ENCODE measurements at places on chromosomes 4 and X.

- no peak for DNase-seq
Observed at GRCh38 chr4:65671372-65671771, 1.1 kb upstream of the EPHA5 start.

- no peak for DNase-seq
Observed at GRCh38 chr4:185004562-185005218, 13.6 kb upstream of the HELT start.

- no peak for DNase-seq
Observed at GRCh38 chr4:78568640-78569305, 17.2 kb downstream of the ANXA3 start.

GRCh38 chr4:135418353-135418752 is 1216.8 kb upstream of the PABPC4L start:
- DNase-seq: no peak

GRCh38 chrX:55143621-55144020 is 54.8 kb downstream of the PAGE2 start:
- DNase-seq: no peak

- no peak for DNase-seq
Observed at GRCh38 chr4:110498420-110498819, 22.5 kb downstream of the ENPEP start.

GRCh38 chr4:76011700-76012387 is 4.5 kb upstream of the CXCL9 start:
- DNase-seq: no peak

DNA sequence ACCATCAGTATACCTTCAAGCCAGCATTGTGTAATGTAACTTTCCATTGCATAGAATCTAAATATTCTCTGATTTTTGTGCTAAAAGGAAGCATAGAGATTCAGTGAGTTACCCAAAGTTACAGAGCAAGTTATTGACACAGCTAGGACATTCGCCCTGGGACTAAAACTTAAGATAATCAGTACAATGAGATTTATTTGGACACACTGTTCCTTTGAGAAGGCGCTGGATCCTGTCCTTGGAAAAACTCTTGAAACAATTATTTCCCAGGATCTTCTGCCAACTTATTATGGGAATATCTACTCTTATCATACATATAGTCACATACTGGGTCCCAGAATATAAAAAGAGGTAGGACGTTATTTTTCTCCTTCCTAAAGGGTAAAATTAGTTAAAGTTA is 392.0 kb downstream of the UBE2NL start:
- DNase-seq: no peak

Data from CD4-positive, alpha-beta T cell treated with Interleukin-12 subunit alpha and Interleukin-12 subunit beta, for 1 hour (primary cell).